Activated CD4-positive, alpha-beta T cell treated with anti-CD3 and anti-CD28 coated beads for 48 hours (primary cell): ENCODE measurements at places on chromosomes 16 and 17.
A peak's percentile ranks its signal among the peaks of the same experiment; 100 is the strongest.

DNA sequence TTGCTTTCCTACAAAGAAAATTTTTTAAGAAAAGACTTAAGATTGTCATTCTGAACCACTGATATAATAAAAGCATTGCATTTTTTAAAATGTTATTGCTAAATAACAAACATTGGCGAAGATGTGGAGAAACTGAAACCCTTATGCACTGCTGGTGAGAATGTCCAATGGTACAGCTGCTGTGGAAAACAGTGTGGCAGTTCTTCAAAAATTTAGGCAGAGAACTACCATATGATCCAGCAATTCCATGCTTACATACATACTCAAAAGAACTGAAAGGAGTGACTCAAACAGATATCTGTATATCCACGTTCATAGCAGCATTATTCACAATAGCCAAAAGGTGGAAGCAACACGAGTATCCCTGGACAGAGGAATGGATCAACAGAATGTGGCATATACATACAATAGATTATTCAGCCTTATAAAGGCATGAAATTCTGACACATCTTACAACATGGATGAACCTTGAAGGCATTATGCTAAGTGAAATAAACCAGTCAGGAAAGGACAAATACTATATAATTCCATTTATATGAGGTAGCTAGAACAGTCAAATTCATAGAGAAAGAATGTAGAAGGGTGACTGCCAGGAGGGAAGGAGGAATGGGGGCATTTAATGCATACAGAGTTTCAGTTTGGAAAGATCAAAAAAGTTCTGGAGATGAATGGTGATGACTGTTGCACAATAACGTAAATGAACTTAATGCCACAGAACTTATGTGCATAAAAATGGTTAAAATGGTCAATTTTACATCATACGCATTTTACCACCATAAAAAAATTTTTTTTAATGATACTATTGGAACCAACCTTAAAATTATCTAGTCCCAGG, 92.1 kb downstream of the CACNG1 start:
- DNase-seq, result no peak

GRCh38 chr17:42276609-42277341, 584 bp upstream of the STAT5B start:
- DNase-seq, result peak; percentile 35

- DNase-seq, result no peak
Measured at GRCh38 chr17:5283571-5284315, 1.7 kb downstream of the RABEP1 start.

- peak; percentile 85 for DNase-seq
Measured at GRCh38 chr17:32998111-32998886, 6.7 kb downstream of the SPACA3 start.

DNA sequence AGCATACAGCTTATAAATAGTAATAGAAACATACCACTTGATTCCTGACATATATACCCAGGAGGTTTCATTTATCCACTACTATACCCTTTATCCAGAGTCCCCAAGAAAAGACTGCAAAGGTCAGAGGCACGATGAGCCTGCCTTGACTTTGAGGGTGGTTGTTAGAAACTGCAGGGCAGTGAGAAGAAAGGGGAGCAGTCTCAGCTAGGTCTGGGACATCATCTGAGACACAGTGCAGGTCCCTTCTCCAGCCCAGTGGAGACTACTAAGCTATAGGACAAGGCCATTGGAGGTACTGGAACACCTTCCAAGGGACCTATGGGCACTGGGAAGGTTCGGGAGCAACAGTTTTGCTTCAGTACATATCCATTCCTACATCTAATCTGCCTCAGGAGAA, 20.2 kb upstream of the TEKT3 start:
- no peak for DNase-seq

DNA sequence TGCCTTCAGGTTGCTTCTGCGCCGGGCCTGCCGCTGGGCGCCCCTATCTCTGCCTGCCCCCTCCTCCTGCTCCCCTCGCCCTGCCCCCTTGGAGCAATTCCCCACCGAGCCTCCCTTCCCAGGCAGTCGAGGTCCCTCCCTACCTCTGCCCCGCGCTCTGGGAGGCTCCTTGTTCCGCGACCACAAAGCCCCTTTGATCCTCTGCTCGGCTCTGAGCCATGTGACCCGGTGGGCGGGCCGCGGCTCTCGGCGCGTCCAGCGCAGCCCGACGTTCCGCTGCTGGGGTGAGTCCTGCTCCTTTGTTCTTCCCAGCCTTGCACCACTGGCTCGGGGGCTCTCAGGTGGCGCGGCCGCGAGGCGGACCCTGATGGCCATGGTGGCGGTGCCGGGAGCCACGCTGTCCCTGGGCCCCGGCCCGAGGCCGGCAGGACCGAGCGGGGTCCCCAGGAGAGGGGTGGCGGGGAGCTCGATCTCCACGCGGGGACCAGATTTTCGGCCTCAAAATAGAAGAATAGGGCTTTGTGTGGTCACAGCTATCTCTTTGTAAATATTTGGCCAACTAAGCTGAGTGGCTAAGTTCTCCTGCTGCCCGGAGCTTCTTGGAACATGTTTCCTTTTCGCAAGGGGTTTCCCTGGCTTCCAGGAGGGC, 310.6 kb downstream of the SEC14L1 start:
- DNase-seq, result peak; percentile 83

DNA sequence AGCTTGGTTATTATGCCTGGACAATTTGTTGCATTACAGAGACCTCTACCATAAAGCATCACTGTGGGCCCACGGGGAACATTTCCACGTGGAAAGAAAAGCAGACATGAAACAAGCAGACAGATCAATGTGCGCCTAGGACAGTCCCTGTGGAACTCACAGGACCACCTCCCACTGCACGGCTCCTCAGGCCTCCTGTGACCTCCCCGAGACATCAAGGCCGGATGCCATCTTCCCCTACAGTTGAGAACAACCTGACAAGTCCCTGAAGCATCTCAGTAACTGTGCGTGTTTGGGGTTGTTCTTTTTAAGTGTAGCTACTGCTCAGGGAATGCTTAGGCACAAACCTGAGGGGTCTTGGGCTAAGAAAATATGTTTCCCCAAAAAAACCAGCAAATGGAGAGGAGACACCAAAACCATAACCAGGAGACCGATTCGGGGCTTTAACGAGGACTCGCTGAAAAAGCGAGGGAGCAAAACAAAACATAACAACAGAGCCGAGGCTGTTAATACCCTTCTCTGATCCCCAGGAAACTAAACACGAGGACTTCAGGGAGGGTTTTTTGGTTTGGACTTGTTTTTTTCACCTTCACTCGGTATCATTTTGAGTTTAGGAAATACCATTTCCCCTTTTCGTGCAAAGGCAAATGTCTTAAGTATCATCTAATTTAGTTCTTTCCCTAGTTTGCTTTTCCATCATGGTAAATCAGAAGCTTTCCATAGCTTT, 87.1 kb downstream of the CYTH1 start:
- no peak for DNase-seq

DNA sequence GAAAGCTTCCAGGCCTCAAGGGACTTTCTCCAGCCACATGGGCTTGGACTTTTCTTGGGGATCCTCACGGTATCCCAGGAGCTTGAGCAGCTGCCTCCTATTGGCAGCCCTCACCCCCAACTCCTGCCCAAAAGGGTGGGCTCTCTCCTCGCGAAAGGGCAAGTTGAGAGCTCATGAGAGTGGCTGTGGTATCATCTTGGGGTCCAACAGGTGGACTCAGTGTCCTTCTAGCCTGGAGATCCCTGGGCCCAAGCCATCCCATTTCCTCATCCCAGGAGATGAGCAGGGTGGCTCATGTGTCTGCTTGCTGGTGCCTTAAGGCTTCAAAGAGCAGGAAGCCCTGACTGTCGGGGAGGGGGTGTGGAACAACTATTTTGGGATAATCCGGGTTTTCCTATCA, 17.7 kb downstream of the TBX4 start:
- DNase-seq, result no peak

GRCh38 chr17:2075336-2076086, 20.6 kb downstream of the HIC1 start:
- no peak for DNase-seq
